ENCODE measurements at places on chromosomes 3 and 15.

DNA sequence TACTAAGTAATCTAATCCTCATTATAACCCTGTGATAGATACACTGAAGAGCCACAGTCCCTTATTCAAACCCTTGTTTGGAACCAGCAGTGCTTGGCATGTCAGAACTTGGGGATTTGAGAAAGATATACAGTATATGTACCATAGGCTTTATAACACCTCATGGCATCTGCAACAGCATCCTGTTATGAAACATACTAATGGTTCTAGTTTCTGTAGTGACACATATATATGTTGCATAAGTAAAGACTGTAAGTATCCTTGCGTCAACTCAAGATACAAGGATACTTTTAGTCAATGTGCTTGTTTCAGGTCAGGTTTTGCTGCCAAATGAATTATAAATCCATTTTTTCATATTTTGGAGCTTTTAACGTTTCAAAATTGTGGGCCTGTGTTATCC lies 58.5 kb downstream of the CCNL1 start:
- no peak for DNase-seq

- no peak for DNase-seq
Observed at GRCh38 chr3:52175416-52176179, 21.4 kb upstream of the POC1A start.

DNA sequence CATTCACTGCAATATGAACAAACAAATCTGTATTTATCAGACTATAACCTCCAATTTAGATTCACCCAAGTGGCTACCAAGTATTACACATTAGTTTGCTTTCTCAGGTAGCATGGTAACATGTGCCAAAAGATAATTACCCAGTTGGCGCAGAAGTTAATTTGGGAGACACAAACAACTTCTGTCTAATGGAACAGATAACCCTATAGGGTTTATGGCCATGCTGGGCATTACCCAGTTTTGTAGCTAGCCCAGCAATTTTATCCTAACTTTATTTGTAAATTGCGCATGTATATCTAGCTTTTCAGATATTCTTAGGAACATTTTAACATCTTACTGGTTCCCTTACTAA lies 780 bp downstream of the RPL22L1 start:
- no peak for DNase-seq

- no peak for DNase-seq
Observed at GRCh38 chr3:15439476-15439875, 12.1 kb downstream of the EAF1 start.

- no peak for DNase-seq
Observed at GRCh38 chr15:40002295-40002694, 36.7 kb downstream of the SRP14 start.

Data from stimulated activated CD4-positive, alpha-beta T cell treated with anti-CD3 and anti-CD28 coated beads, Interleukin-12 subunit alpha, Interleukin-12 subunit beta, amount 100 ng/mL, for 48 hours (primary cell).